ENCODE measurements at places on chromosomes 1 and 21.
A peak's percentile ranks its signal among the peaks of the same experiment; 100 is the strongest.

GRCh38 chr1:42003433-42003832 lies 84.7 kb upstream of the HIVEP3 start:
- no peak for DNase-seq

GRCh38 chr21:42437786-42438185 lies 34.1 kb downstream of the UBASH3A start:
- no peak for DNase-seq

GRCh38 chr1:208500375-208500774 lies 256.2 kb upstream of the PLXNA2 start:
- no peak for DNase-seq

GRCh38 chr1:25516686-25517085 lies 26.7 kb upstream of the LDLRAP1 start:
- DNase-seq: no peak

- no peak for DNase-seq
Measured at GRCh38 chr1:42973799-42974198, 15.1 kb upstream of the SLC2A1 start.

DNA sequence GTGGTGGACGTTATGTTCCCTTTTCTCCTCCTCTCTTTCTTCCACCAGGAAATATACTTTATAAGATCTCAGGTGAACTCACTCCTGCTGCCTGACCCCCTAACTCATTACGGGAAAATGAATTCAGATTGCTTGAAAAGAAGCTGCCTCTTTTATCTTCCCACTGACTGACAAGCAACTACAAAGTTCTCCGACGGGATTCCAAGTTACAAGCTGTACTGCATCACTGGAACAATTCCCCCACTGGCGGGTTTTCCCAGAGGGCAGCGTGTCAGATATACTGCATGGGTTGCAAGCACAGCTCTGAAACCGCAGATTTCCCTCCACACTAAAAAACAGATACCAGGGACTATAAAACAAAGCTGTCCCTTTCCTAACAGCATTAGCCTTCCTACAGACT lies 390.6 kb downstream of the KCTD3 start:
- no peak for DNase-seq

DNA sequence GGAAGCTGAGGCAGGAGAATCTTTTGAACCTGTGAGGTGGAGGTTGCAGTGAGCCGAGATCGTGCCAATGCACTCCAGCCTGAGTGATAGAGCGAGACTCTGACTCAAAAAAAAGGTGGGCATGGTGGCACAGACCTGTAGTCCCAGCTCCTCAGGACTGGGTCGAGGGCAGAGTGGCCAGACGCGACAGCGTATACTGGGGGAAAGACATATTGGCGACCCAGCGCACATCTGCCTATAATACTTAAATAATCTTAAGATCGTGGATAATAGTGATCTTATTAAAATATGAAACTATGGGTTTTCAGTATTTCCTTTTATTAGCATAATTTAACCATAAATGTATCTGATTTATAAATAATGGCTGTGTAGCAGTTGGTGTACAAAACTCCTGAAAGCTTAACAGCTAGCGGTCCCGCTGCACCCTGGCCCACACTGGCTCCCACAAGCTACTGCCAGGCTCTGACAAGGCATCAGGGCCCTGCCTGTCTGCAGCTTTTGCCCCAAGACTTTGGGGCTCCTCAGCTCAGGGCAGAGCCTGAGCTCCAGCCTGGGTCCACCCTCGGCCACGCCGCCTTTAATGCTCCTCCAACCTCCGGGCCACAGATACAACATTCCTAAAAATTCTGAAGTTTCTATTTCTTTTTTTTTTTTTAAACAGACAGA lies 2.7 kb upstream of the AURKAIP1 start:
- DNase-seq: no peak

DNA sequence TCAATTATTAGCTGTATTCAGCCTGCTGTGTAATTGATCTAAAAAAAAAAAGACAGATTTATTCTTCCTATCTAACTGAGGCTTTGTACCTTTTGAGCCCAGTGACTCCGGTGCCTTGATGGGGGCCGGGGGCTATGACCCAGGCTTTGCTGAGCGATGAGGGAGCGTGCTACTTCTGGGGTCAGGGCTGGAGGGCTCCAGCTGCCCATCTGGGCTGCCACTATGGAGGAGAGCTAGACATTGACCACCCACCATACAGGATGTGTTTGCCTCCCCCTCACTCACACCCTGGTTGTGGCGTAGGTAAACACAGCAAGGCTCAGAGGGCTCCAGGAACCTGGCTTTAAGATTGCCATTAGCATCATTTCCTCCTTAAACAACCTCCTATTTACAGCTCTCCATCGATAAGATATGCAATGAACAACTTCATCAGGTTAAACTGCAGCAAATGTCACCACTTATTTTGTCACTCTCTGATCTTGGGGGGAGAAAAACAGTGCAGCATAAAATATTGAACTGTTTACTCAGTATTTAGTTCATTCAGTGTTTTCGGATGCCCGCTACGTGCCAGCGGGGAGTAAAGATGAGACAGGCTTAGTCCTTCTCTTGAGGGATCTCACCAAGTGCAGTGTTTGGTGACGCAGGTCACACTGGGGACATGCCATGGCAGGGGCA lies 231.6 kb downstream of the KIF26B start:
- DNase-seq: no peak

DNA sequence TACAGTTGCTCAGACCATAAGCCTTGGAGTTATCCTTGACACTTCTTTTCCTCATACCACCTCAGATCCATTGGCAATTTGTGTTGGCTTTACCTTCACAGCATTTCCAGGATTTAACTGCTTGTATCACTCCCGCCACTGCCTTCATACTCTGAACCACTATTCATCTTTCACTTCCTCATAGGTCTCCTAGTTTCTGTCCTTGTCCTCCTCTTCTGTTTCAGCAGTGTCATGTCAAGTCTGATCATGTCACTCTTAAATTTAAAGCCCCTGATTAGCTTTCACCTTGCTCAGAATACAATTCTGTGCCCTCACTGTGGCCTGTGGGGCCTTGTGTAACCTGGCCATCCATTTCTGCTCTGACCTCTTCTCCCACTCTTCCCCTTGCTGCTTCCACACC lies 34.7 kb upstream of the C1orf115 start:
- DNase-seq: no peak

DNA sequence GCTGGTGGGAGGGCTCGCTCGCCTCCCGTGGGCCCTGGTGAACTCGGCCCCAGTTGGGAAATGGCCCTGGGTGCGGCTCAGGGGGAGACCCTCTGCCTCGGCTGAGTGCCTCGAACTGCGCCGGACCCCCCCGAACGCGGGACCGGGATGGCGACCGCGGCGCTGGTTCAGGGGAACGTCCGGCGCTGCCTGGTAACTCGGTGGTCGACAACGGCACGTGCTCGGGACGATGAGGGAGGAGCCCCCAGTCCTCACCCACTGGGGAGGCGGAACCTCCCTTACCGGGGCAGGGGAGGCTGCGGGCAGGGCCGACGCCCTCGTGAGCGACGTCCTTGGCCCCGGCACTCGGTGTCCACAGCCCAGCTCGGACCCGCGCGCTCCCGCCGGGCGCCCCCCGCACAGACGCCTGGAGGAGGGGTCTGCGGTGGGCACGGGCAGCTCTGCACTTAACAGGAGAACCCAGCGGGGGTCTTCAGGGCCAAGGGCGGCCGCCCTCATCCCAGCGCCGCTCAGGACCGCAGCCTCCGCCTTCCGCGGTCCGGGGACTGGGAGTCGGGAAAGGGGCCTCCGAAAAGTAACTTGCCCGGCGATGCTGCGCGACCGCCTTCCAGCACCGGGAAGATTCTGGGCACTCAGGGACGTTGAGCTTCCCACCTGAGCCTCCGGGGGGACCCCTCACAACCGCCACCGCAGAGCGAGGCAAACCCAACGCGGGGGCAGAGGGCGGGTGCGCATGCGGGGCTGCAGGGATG lies 1.7 kb downstream of the HES4 start:
- no peak for DNase-seq

- peak; percentile 21 for DNase-seq
Measured at GRCh38 chr1:156740237-156740740, 599 bp downstream of the MRPL24 start.

- no peak for DNase-seq
Measured at GRCh38 chr1:169902751-169903150, 9.1 kb upstream of the SCYL3 start.

GRCh38 chr1:54135436-54136120 lies 17.2 kb downstream of the CDCP2 start:
- peak; percentile 42 for DNase-seq

GRCh38 chr1:184629266-184629665 lies 125.4 kb downstream of the EDEM3 start:
- DNase-seq: no peak

GRCh38 chr1:4170548-4171340 lies 270.7 kb upstream of the C1orf174 start:
- no peak for DNase-seq

DNA sequence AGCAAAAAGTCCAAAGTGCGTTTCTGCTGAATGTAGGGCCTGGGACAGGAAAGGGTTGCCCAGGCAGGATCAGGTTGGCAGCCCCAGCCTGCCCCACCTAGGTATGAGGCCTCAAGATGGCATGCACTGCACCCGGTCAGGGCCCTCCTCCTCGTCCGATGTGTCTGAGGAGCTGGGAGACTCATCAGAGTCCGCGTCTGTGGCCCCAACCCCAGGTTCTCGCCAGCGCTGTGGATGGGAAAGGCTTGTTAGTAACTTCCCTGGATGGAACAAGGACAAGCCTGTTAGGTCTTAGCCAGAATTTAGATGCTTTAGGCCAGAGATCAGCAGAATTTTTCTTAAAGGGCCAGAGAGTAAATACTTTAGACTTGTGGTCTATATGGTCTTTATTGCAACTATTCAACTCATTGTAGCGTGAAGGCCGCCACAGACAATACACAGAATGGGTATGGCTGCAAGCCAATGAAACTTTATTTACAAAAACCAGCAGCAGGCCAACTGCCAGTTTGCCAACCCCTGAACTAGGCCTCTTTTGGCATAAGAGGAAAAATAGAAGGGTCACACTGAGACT lies 12.4 kb downstream of the PEA15 start:
- no peak for DNase-seq

GRCh38 chr1:98870959-98871903 lies 133.4 kb downstream of the PLPPR5 start:
- no peak for DNase-seq

DNA sequence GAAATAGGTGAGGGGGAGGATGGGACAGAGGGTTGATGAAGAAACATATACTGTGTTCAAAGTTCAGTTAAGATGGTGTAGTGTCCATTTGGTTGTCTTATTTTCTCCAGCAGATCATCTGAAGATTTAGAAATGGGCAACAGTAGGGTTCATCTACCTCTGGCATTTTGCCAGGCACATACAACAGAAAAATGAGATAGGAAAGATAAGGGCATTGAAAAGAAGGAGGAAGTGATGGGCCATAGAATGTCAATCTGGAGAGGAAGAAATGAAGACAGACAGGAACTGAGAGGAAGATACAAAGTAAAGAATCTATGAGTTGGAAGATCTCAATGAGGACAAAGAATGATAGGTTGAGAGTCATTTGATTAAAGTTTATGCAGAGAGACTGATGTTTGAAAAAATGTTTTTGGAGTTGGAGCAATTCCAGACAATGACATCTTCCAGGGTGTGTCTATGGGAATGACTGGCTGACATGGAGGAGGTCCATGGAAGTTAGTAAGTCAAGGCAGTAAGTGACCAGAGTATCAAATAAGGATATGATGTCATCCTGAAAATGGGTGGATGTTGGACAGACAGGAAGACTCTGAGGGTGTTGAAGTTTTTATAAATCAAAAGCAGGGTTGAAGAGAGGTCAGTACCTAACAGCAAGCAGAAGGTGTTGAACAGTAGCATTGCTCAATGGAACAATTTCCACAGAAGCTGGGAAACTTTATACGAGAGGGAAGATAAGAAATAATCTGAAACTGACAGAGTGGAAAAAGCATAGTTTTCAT lies 18.7 kb upstream of the CD55 start:
- DNase-seq: peak; percentile 59

DNA sequence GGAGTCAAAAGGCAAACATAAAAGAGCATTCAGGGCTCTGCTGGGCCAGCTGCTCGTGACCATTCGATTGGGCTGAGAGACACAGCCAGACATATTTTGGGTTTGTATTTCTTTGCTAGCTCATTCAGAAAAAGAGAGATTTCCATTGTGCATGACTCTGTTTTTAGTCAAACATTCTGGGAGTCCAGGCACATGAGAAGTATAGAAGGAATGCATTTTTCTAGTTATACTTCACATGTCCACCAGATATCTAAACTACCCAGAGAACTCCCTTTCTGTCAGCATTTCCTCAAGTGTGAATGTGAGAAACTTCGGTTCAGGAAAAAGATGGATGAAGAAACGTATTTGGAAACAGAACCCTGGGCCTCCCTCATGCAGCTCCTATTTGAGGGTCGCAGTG lies 6.3 kb upstream of the KCNE1 start:
- no peak for DNase-seq

DNA sequence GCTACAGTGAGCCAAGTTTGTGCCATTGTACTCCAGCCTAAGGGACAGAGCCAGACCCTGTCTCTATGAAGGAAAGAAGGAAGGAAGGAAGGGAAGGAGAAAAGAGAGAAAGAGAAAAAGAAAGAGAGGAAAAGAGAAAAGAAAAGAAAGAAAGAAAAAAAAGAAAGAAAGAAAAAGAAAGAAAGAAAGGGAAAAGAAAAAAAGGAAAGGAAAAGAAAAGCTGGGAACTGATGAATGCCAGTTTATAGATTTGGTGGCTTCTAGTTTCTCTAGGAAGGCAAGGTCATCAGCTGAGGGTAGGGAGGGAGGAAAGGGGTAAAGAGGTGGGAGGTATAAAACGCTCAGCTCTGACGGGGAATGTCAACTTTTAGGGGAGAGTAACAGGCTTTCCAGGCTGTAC lies 62.3 kb upstream of the AKT3 start:
- no peak for DNase-seq

DNA sequence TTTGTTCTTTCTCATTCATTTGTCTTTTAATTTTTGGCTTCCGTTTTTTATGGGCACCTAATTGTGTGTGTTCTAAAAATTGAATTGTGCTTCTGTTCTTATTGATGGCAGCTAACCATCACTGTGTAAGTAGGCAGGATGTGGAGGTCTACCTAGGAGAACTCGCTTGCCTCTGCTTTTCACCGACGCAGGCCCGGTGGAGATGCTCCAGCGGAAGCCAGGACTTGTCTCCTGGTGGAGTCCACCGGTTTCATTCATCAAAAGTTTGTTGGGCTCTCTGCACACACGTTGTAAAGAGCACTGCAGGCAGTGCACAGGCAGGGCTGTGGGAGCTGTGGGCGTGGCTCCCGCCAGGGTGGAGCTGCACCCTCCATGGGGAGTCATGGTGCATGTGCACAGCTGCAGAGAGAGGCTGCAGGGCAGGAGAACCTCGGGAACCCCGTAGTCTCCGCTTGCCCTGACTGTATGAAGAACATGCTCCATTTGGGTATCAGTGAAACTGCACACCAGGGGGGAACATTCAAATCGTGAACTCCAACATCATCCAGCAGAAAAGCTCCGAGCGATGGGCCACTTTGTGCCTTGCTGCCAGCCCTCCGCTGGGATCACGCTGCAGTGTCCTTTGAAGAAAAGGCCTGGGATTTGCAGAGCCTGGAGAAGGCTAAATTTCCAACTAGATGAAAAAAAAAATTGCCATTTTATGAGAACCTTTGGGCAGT lies 6.0 kb upstream of the C1orf174 start:
- no peak for DNase-seq

DNA sequence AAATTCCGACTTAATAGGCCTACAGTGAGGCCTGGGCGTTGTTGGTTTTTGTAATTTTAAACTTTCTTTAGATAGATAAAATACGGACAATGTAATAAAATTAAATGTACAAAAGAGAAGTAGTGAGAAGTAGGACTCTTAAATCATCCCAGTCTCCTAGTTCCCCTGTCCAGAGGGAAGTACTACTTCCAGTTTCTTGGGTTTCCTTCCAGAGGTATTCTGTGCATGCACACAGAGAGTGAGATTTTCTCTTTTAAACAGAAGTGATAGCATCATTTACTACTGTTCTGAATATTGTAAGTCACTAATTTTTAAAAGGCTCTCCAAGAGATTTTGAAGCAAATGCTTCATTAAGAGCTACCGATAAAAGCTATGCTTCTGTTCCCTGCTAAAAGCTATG lies 7.2 kb upstream of the FNBP1L start:
- no peak for DNase-seq

All from kidney capillary endothelial cell (primary cell).